ENCODE measurements at places on chromosomes 1 and 21.
A peak's percentile ranks its signal among the peaks of the same experiment; 100 is the strongest.

DNA sequence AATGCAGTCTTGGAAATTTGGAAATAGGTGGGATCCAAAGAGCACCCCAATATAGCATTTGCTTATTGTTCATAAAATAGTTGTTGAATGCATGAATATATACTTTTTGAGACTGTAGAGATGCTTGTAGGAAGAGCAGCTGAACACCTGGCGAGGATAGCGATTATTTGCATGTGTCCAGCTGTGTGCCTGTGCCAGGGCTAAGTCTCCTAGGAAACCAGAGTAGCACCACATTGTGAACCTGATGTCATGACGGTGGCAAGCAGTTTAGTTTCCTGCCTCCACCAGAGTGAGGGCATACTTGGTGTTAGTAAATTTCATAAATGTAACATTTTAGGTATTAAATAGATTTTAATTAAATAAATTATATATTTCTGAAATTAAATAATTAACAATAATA is 37.3 kb upstream of the IRF2BP2 start:
- DNase-seq: no peak

DNA sequence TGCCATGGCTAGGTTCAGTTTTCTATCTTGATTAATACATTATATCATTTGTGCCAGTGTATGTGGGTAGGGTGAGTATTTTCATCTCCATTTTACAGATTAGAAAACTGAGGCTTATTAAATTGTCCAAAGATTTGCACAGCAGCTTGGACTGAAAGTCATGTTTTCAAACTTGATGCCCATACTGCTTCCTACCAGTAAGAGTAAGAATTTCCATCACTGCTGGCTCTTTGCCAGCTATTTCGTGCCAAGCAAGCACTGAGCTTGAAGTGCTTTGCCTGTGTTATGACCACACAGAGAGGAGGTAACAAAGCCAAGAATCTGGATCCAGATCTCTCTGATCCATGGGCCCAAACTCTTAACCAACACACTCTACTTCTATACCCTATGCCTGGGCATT is 295.0 kb downstream of the VAV3 start:
- no peak for DNase-seq

DNA sequence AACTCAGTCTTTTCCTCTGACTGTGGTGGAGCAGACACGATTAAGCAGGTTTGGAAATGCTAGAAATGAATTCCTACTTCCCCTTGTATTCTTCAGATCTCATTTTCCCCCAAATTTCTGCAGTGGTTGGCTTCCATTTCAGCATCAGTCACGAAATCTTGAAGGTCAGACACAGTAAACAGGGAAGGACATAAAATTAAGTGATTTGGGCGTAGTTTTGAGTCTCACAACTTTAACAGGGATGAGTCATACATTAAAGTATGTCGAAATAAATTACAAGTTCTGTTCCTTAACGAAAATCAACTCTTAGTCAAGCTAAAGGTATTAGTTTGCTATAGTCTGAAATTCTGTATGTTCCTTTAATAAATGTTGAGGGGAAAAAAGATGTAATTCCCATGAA is 61.1 kb downstream of the HNRNPR start:
- DNase-seq: no peak

DNA sequence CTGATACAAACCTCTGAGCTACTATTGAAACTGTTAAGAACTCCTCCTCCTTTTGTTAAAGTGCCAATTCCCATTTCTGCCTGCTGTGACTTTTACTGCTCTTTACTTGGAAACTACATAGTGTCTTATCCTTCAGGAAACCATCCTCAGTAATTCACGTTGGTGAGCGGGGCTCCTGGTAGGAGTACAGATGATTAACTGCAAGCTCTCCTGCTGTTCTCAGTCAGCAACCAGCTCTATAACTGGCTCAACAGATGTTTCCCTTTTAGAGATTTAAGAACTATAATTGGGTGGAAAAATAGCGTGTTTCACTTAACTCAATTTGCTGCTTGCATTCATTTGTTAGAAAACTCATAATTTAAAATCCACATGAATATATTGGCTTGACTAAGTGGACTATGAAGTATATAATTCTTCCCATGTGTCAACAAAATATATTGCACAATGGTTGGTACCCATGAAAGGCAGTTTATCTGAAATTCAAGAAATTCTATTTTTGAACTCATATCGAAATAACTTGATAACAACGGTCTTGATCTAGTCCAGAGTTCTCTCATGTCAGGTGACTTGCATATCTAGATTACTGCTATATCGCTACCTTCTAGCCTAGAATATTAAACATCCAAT is 574.0 kb downstream of the KCNT2 start:
- DNase-seq: no peak

GRCh38 chr1:157490467-157491165 is 61.7 kb downstream of the FCRL5 start:
- peak; percentile 42 for DNase-seq

DNA sequence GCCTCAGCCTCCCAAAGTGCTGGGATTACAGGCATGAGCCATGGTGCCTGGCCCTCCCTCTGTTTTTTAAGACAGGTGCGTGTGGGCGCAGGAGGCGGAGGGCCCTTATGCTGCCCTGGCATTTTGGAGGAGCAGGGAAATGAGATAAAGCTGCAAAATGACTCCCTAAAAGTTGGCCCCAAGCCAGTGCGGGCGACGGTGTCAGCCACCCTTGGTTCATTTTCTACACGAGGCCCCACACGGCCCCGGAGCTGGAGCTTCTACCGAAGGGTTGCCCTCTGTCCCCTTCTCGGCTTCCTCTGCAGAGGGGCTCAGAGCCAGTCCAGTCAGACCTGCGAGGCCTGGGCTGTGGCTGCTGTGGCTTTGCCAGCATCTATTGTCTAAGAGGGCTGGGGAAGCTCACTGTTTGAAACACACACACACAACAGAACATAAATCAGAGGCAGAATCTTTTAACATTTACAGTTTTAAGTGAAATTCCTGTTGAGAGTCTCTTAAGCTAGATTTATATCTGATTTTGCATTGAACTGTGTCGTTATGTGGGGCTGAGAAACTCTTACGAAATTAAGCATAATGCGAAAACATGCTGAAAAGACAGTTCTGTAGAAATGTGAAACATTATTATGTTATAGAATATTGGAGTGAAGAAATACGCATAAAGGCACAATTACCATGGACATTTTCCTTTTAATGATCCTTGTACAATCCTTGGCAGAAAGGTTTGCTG is 255.9 kb downstream of the CAMTA1 start:
- DNase-seq: no peak

DNA sequence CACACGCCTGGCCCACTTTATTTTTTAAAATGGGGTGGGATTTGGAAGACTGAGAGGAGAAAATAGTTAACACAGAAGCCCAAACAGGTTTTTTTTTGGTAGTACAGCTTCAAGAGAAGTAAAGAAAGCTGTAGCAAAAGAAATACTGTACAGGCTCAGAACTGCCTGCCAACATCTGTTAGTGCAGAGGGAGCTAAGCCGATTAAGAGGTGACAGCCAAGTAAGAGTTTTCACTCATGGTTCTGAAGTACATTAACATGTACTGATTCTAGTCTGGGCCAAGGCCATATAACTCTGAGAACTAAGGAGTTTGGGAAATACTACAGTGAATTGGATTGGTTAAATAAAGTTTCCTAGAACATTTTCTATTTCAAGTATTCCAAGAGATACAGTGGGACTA is 51.6 kb downstream of the EIF2B3 start:
- no peak for DNase-seq

DNA sequence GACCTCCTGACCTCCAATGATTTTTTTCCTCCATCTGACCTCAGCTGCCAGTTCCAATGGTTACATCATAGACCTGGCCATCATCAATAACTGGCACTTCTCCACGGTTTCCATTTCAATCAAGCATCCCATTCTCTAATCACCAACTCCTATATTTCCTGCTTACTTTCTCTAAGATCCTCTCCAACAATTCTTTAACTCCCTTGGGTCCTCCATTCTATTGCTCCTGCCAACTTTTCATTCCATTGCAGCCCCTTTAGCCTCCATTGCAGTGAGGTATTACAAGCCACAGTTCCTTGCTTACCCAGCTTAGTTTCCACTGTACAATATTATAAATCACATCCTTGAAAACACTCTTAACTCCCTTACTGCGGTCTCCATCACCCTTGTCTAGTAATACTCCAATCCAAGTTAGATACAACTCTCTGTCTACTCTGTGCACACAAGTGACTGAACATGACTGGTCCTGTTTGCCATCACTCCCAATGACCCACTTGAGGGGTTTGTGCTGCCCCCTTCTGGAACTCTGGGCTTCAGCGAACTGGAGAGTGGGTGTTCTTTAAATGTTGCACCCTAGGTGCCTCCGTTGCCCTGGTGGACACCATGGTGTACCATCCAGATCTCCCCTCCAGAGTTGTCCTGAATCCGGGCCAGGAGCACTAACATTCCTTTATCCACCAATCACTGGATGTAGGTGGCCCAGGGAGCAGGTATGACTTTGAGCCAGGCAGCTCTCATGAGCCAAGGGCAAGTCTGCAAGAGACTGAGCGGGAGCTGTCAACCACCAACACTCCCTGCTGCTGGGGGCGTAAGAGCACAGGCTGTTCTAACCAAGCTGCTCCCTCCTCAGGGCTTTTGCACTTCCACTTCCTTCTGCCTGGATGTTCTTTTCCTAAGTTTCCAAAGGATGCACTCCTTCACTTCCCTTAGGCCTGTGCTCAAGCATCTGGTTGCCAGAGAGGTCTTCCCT is 3.7 kb upstream of the FNDC7 start:
- DNase-seq: peak; percentile 40

- DNase-seq: no peak
These were observed 832.6 kb upstream of the TMPRSS15 start for GRCh38 chr21:19236209-19236608.

DNA sequence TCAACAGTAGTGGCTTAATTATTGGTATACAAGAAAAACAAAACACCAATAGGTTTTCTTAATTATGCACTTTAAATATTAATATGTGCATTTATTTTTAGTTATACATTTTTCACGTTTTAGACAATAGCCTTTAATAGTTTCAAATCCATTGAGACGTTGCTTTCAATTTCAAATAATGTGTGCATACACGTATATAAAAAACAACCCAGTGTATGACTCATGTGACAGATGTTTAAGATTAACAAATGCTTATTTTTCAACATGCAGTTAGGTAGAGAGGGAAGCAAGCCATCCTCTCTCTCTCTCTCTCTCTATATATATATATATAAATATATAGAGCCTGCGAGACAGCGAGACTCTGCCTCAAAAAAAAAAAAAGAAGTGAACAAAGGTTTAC is 24.3 kb downstream of the EYA3 start:
- DNase-seq: no peak

DNA sequence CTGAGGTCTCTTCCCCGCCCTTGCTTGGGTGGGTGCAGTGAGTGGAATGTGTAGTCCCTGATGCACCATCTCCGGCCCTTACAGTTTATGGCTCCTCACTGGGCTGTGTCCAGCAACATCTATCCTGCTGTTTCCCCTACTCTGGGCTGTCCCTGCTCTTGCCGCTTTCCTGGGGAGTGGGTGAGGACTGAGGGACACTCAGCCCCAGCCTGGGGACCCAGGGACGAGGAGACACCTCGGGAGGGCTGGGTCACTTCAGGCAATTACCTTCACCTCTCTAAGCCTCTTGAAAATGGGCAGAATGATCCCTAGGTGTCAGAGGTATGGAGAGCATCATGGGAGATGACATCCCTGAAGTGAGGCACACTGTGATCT is 13.6 kb upstream of the LRP8 start:
- DNase-seq: no peak

- DNase-seq: no peak
These were observed 15.3 kb upstream of the SRSF10 start for GRCh38 chr1:23995431-23995837.

DNA sequence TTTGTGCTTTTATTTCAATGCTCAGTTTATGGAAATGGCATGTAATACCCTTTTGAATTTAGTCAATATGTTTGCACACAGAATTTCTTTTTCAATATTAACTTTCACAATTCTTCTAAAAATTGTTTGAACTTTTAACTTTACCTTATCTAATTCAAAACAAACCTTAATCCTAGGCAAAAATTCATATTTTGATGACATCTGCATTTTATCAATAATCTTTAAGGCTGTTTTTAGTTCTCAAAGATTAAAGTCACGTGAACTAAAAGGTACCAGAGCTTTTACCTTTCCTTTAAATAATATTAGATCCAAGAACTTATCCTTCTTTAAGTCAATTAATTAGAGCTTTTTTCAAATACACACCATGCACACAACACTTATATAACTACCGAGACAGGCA is 218.9 kb upstream of the NCAM2 start:
- no peak for DNase-seq

- DNase-seq: no peak
These were observed 6.7 kb downstream of the TAS1R3 start for GRCh38 chr1:1337793-1338147.

DNA sequence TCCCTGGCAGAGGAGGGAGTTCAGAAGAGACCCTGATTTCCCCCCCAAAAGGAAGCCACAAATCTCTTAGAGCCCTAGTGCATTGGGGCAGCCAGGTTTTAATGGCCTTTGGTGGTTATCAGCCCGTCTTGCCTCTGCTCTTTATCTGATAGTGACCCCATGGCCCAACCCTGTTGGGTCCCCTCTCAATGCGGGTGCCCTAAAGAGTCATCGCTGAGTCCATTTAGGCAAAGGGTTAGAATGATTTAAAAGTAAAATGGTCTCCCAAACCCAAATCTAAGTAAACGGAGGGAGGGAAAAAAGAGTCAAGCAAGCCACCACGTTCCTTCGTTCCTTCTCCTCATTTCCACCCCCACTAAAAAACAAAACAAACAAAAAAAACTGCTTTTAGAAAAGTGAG is 164.0 kb downstream of the RUNX1 start:
- no peak for DNase-seq

- DNase-seq: no peak
These were observed 15.7 kb downstream of the ATPAF1 start for GRCh38 chr1:46652321-46653100.

DNA sequence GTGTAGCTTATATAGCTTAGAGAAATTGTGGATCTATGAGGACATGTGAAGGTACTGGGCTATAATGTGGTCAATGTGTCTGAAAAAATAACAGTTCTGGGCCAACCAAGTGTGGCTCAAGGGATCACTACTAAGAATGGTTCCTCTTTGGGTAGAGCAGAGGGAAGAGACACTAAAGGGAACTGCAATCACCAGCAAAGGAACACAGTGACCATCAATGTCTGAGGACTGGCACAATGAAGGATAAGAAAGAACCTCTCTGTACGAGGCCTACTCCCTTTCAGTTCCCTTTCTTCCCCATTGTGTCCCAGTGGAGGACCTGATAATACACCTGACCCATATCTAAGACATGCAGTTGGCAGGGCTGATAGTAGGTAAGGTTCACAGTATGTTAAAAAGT is 89.9 kb upstream of the JAK1 start:
- no peak for DNase-seq

GRCh38 chr1:168121401-168122011 is 15.2 kb downstream of the GPR161 start:
- DNase-seq: no peak
